Stimulated activated naive CD4-positive, alpha-beta T cell (primary cell): ENCODE measurements at places on chromosomes 7 and 10.

DNA sequence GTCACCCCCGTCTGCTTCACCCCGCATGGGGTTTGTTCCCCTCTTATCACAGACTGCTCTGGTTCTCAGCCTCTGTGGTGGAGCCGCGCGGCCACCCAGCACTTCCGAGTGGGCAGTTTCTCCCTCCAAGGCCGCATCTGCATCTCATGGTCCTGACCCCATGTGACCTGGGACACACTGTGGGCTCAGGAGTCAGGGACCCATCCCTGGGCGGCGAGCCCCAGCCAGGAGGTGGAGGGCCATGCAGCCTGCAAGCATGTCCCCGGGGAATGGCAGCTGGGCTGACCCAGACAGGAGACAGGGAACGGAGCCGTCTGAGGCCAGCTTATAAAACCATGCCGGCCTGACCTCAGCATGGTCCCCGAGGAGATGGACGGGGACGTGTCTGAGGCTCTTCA lies 25.2 kb upstream of the TTYH3 start:
- no peak for DNase-seq

GRCh38 chr7:19392246-19392645 lies 247.0 kb upstream of the FERD3L start:
- DNase-seq = no peak

GRCh38 chr10:99775850-99776249 lies 6.6 kb upstream of the ABCC2 start:
- DNase-seq = no peak

- no peak for DNase-seq
Measured at GRCh38 chr10:51425431-51425830, 274.0 kb downstream of the CSTF2T start.

- peak; percentile 9 for DNase-seq
Measured at GRCh38 chr7:105896407-105896911, 20.1 kb upstream of the ATXN7L1 start.

DNA sequence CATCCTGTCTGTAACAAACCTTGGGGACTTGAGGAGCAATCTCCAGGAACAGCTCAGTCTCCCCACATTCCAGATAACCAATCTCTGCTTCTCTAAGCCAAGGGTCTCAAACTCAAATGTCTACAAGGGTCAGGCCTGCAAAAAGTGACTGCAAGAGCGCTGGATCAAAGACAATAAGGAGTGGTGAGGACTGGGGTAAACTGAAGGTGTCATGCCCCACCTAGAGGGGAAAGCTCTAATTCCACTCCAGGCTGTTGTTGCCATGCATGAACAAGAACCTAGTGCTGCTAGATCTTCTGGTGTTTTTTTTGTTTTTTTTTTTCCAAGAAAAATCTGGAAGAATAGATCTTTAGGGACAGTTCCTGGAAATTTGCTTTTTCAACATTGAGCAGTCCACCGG lies 117.9 kb upstream of the MACROH2A2 start:
- DNase-seq = no peak

- DNase-seq = no peak
Measured at GRCh38 chr10:124416733-124417132, 2.0 kb downstream of the OAT start.

GRCh38 chr10:63155388-63156020 lies 22.4 kb downstream of the NRBF2 start:
- DNase-seq = no peak

- DNase-seq = no peak
Measured at GRCh38 chr10:29256586-29256985, 32.3 kb upstream of the LYZL1 start.

DNA sequence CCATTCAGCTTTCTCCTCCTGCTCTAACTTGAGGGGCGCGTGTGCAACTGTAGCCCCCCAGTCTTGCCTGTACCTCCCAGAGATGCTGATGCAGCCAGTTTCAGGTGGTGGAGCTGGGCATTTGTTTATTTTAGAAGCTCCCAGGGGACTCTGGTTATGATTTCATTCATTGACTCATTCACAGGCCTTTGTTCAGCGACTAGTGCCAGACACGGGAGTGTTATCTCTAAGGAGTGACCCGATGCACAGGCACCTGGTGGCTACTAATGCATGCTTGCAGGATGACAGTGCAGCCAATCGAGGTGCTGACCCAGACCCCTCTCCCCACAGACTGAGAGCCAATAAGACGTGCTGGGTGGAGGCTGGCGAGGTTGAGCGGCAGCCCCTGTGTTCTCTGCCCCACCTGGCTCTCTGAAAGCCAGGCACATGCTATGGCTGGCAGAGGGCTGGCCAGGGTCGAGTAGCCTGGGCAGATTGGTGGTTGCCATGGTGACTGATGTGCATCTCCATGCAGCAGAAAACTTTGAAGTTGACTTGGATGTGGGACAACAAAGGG lies 19.7 kb upstream of the SLC18A2 start:
- no peak for DNase-seq

GRCh38 chr10:1255600-1256431 lies 199.6 kb downstream of the WDR37 start:
- DNase-seq = no peak

- DNase-seq = no peak
Measured at GRCh38 chr7:52712938-52713337, 322.5 kb upstream of the POM121L12 start.

- DNase-seq = no peak
Measured at GRCh38 chr7:84017651-84018050, 176.9 kb downstream of the SEMA3A start.

DNA sequence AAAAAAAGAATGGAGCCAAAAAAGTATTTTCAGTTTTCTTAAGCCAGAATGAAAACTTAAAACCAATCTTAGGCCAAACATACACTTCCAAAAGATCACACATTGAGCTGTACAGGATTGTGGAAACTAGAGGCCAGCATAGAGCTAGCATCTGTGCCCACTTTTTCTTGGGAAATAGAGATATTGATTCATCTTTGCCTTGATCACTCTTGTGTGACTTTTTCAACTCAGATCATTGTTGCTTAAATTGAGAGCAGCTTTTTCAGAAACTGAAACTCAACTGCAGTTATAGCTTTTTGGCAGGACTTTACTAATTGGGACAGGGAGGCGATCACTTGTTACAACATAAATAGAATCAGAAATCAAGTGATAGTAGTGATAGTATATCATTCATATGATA lies 132.2 kb downstream of the PRKG1 start:
- DNase-seq = no peak

GRCh38 chr10:111871458-111871857 lies 312.1 kb downstream of the GPAM start:
- DNase-seq = no peak

GRCh38 chr10:110002801-110003523 lies 4.8 kb upstream of the ADD3 start:
- no peak for DNase-seq

- DNase-seq = no peak
Measured at GRCh38 chr7:50962281-50962883, 179.7 kb upstream of the GRB10 start.

- no peak for DNase-seq
Measured at GRCh38 chr7:28957064-28957750, 923 bp downstream of the TRIL start.

- no peak for DNase-seq
Measured at GRCh38 chr7:36396150-36396549, 6.5 kb downstream of the ANLN start.

DNA sequence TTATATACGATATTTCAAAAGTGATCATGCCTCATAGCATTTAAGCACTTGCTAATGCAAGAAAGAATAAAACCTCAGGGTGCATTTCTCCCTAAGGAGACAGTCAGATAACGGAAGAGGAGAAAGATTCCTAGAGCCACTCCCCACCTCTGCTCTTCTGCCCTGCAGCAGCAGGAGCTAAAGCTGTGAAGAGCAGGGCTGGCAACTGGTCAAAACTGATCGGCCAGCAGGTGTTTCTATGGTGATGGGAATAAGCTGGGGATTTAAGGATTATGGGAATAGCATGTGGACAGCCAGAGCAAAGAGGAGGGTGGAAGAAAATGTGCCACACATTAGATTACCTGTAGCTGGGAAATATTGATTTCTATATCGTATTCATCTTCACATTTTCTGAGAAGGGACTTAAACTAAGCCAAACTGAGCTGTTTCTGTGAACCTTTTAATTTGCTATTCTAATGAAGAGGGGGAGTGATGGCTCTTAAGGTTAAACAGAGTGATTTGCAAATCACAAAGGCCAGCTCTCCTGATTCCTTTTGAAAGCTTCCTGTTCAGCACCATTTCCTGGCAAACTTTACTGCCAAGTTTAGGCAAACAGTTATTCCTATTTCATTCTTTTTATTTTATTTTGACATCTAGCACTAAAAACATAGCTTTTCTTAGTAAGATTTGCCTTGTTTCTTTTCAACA lies 268.9 kb upstream of the PFKP start:
- DNase-seq = no peak

DNA sequence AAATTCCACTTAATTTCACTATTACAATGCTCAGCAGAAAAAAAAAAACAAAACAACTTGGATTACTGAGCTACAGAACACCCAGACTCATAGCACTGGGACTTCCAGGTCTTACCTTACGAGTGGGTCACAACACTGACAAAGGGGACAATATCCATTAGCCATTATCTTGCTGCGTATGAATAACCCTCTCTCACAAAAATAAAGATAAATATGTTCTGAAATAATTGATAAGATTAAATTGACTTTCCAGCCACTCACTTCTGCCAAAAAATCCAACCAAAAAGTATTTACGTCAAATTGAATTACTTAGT lies 128.7 kb downstream of the PKD1L1 start:
- no peak for DNase-seq

- no peak for DNase-seq
Measured at GRCh38 chr7:46603780-46604179, 682.7 kb upstream of the IGFBP3 start.

DNA sequence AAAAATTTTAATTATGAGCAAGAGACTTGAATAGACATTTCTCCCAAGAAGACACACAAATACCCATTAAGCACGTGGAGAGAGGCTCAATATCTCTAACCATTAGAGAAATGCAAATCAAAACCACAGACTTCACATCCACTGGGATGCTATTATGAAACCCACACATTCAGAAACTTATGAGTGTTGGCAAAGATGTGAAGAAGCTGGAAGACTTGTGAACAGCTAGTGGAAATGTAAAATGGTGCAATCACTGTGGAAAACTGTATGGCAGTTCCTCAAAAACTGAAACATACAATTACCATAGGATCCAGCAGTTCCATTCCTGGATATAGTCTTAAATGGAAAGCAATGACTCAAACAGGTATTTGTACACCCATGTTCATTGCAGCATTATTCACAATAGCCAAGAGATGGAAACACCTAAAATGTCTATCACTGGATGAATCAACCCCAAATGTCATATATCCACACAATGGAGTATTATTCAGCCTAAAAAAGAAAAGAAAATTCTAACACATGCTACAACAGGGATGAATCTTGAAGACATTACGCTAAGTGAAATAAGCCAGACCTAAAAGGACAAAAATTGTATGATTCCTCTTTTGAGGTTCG lies 53.5 kb upstream of the FRMD4A start:
- no peak for DNase-seq

- no peak for DNase-seq
Measured at GRCh38 chr7:77529279-77529678, 7.8 kb upstream of the PTPN12 start.

DNA sequence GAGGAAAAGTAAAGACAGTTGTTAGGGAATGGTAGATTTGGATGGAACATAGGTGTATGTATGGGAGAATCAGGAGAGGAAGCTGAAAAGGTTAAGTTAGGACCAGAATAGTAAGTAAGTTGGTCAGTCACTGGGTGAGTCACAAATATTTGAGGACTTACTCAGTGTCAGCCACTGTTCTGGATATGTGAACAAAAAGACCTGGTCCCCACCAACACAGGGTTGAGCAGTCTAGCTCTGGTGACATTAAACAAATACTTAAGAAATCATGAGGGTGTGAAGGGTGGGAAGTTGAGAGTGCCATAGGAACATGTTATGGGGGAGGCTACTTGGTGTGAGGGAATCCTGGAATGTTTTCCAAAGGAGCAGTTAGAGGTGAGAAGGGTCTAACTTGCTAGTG lies 246.9 kb downstream of the PTEN start:
- DNase-seq = no peak

GRCh38 chr10:93199191-93199751 lies 125.6 kb downstream of the CYP26A1 start:
- no peak for DNase-seq
